ENCODE measurements at places on chromosomes 16 and 17.

- DNase-seq, result no peak
Observed at GRCh38 chr17:65551267-65552040, 10.0 kb downstream of the AXIN2 start.

DNA sequence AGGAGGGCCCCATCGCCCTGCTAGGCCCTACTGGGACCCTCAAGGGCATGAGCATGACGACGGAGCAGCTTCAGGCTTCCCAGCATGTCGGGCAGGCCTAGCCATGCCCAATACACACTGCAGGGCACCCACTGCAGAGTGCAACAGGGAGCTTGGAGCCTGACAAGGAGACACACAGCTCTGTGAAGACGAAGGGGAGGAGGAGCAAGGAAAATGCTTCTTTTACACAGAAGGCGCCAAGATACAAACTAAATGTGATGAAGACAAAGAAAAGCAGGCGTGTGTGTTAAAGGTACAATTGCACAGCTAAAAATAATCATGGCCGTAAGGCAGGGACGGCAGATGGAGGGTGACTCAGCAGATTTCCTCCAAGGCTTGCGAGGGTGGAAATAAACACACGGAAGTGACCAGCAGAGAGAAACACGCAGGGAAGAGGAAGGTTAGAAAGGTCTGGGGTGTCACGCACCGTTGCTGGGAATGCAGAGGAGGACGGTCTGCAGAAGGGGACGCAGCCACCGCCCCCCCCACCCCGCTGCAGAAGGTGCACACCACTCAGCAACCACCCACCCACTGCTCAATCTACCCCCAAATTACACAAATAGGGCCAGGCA is 108.5 kb downstream of the ZNF778 start:
- DNase-seq, result peak; percentile 72

- DNase-seq, result no peak
Observed at GRCh38 chr16:2821487-2822157, 4.6 kb downstream of the PRSS21 start.

DNA sequence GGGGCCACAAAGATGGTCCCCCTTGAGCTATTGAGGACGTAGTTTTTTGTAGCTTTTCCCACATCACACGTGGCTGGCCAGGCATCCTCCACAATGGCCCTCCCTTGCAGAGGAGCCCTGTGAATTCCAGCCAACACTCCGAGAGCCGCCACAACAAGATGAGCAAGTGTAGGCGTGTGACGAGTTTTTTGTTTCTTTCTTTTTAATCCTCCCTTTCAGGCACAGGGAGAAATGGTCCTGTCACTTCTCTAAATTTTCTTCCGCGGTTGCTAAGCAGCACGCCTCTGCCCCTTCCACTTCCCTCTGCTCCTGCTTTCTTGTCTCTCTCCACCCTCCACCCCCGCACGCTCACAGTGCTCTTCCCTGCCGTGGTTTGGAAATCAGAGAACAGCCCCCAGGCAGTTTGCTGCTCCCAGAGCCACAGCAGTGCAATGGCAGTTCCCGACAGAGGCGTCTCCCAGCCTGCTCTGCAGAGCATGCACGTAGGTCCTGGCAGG is 68.0 kb upstream of the MRTFB start:
- peak; percentile 83 for DNase-seq

GRCh38 chr17:55157165-55157564 is 107.6 kb upstream of the HLF start:
- peak; percentile 21 for DNase-seq

DNA sequence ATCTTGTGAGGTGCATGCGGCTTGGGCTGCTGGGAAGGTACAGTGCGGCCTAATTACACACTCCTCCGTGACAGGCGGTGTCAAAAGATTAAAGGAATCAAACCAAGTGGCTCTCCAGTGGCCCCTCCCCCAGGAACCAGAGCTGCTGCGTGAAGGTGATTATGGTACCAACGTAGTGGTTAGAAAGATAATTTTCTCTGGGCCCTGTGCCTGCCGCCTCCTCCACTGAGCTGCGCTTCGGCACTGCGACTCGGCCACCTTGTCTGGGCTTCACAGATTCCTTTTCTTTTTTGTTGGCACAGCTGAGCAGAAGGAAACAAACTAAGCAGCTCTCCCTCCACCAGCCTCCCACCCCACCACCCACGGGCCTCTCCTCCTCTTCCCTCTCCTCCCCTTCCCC is 113.2 kb upstream of the SDK2 start:
- DNase-seq, result no peak

GRCh38 chr17:80791758-80792284 is 199.8 kb upstream of the CHMP6 start:
- peak; percentile 41 for DNase-seq

- no peak for DNase-seq
Observed at GRCh38 chr17:43068570-43069367, 43.7 kb downstream of the RND2 start.

DNA sequence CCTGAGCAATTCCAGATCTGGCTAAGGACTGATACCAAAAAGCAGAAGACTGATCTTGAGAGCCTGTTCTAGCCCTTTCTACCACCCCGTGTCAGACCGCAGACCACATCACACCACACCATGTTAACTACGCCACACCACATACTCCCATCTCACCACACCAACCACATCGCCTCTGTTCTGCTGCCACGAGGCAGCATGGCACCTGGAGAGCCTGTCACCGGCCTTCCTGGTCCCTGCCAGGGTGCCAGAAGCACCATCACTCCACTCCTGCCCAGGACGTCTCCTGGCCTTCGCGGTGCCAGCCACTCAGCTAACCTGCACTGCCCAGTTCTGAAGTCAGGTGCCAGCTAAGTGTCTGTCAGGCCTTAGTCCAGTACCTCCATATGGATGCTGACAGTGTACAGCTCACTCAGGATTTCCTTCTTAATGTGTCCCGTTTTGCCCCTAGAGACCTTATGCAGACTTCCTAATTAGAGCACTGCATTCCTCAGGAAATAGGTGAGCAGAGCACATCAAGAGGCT is 37.2 kb upstream of the BCAR1 start:
- peak; percentile 28 for DNase-seq

DNA sequence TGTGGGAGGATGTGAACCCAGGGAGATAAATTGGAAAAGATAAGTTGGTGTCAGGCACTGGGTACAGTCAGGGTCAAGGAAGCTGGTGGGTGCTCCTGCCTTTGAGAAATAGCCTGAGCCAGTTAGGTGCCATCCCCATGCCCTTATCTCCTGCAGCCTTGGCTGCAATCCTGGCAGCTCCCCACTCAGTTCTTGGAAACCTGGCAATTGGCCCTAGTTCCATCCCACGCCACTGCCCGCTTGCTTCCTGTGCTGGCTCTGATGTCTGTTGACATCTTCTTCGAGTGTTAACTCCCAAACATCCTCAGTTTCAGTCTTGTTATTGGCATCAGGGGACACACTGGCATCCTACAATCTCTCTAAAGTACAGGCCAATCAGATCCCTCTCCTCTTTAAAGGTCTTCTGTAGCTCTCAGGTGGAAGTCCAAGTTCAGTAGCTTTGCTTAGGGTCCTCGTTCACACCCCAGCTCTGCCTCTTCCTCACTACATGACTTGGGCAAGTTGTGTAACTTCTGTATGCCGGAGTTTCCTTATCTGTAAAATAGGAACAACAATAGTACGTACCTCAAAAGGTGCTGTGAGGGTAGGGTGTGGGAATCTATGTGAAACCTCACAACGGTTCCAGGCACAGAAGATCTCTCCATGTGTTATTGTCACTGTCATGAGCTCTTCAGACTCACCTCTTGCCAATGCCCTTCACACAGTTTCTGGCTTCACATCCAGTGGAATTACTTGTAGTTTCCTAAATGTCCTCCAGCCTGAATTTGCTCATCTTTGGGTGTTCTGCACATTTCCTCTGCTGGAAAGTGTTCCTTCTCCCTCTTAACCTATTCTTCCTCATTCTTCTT is 13.5 kb upstream of the PRKAR1A start:
- no peak for DNase-seq

- peak; percentile 38 for DNase-seq
Observed at GRCh38 chr17:82351254-82351712, 7.8 kb upstream of the TEX19 start.

DNA sequence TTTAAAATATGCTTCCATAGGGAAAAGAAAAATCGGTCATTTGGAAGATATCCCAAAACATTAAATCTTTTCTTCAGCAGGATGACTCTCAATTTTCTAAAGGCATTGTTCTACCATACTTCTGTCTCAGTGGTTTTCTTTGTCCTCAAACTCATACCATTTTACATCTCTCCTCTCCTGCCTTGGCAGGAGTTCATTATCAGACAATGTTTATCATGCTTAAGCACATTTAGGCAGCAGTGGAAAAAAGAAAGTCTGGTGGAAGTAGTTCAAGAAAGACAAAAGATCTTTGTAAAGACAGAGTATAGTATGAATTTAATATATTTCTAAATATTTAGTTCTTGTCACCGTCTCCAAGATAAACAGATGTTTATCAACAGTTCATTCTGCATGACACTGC is 68.2 kb downstream of the CDK12 start:
- DNase-seq, result no peak

All from stomach (tissue), 19 donors.